ENCODE measurements at places on chromosomes 1 and 21. TPM values are rescaled to one million over a fixed set of nuclear protein-coding genes. Genes with fewer than 3 reads are reported as not detected.

DNA sequence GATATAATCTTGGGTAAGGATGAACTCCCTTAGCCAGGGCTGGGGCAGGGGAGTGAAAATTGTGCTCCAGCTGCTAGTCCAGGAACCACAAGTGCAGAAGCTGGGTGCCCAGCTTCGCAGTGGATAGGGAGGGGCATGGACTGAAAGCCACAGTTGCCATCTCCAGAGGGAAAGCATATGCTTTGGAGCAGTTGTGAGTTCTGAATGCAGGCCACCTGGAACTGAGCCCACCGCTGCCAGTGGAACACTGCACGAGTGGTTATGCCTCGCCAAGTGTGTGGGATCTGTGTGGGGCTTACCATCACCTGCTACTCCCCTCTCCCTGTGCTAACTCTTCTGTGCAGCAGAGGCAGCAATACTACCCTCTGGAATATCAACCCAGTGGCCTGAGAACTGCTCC is 158.4 kb upstream of the DPT start:
- DNase-seq = no peak

GRCh38 chr1:219086956-219087469 is 86.7 kb upstream of the LYPLAL1 start:
- no peak for DNase-seq

DNA sequence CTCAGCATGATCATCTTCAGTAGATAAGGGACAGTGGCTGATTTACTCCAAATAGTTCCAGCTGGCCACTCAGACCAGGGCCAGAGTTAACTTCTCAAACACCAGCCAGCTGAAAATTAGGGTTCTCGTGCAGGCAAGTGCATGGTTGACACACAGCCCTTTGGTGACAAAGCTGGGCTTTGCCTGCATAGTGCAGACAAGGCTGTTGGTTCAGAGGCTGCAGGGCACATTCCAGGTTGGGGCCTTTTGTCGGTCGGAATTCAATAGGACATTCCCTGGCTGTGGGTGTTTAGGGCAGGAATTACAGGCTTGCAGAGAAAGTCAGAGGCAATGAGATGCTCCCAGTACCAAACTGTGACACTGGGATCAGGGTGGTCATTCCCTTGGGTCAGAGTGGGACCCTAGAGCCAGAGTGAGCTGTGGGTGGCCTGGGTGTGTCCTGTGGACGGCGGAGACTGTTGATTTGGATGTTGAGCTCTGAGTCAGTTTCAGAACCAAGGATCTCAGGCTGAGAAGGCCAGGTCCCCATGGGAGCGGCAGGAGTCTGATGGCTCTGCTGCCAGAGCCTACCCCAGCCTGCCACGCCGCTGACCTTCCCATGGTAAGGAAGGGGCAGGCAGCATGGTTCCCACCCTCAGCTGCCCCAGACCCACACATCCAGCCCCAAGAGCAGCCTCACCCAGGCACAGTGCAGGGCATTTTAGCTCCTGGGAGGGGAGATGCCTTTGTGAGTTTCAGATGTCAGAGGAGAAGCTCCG is 56.2 kb downstream of the STUM start:
- peak; percentile 62 for DNase-seq

DNA sequence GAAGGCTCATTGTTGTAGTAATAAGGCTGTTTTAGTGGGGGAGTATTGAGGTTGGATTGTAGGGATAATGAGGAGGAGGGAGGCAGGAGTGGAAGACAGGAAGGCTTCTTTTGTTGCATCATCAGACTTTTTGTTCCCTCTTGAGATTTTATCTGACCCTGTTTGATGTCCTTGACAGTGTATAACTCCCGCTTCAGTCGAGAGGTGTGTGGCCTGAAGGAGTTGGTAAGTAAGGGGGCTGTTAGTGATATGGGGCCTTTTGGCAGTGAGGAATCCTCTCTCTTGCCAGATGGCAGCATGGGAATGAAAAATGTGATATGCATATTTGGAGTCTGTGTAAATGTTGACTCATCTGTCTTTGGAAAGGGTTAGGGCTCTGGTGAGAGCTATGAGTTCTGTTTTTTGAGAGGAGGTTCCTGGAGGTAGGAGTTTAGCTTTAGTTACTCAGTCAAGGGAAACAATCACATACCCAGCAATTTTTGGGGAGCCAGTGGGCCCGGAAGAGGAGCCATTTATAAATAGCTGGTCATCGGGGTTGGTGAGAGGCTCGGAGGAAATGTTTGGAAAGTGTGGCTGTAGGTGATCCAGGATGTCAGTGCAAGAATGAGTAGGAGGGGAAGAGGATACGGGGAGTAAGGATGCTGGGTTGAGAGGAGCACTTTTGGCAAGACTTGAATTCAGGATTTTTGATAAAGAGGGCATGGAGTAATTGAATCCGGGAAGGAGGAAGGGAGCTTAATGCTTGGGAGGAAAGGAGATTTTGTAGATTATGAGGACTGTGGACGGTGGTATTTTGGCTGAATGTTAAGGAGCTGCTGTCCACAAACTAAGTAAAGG is 136.7 kb upstream of the ETV3 start:
- DNase-seq = peak; percentile 94

Gene S100A12
- not detected for total RNA-seq

Gene KRTAP6-2
- not detected for total RNA-seq

- DNase-seq = no peak
These were observed 34.9 kb downstream of the SEC16B start for GRCh38 chr1:177934927-177935326.

Gene VCAM1
- total RNA-seq = 11.0 TPM

GRCh38 chr1:70503358-70503757 is 92.3 kb downstream of the CTH start:
- no peak for DNase-seq

DNA sequence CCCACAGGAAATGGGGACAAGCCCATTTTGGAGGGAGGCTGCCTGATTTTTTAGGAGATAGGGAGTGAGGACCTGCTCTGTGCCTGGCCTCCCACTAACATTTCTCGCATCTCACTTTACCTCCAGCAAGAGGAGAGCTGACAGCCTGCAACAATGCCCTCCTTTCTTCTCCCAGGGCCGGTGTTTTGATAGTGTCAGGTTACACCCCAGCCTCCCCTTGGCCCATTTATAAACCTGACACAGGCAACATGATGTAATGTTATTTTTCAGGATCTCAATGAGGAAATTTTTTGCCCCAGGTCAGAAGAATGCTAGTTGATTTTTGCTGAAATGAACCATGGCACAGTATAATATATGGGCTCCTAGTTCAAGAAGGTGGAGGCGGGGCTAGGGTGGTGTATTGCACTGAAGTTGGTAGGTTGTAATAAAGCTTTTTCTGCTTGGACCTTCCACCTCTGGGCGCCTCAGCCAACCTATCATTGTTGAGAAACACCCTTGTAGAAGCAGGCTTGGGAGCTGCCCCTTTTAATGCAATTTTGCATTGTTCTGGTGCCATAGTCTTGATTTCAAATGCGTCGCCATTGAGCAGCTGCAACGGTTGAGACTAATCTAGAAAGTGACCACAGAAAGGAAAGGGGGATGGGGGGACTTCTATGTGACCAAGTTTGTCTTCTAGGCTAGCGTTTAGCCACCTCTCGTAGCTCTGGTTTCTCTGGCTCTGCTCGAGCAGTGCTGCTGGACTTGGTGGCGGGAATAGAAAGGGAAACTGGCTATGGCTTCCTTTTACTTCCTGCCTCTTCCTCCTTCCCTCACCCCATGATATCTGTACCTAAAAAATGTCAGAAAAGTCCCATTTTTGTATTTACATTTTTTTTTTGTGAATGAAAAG is 53.0 kb downstream of the PBX1 start:
- peak; percentile 75 for DNase-seq

DNA sequence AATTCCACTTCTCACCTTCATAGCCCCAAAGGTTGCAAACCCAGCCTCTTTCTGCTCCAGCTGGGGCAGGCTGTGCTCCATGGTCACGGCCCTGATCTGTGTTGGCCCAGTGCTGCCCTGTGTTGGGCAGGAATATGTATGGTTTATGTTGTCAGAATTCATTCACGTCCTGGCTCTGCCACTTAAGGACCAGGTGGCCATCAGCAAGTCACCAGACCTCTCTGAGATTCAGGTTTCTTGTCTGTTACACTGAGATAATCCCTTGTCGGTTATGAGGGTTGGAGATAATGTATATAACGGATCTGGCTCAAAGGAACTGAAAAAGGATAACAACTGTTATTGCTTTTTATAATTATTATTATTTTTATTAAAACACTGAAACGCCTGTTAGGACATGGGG is 39.1 kb upstream of the SELENON start:
- DNase-seq = no peak

GRCh38 chr1:233304489-233305102 is 9.1 kb upstream of the PCNX2 start:
- DNase-seq = peak; percentile 30

- DNase-seq = no peak
These were observed 91.6 kb downstream of the PAX7 start for GRCh38 chr1:18722270-18722669.

DNA sequence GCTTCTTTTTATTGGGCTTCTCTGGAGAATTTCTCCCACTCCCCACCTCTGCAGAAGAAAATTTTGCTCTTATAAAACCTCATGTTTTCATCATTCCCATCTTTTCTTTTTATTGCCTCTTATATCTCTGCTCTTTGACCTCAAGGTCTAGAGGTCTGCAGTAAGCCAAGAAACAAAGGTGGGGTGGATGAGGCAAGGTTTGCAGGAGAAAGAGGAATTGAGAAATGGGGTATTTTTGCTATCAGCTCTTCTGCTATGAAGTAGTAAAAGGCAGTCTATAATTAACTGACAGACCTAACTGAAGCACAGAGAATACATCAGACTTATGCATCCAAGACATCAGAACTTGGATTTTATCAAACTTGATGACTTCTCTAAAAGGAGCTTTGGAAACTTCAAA is 22.9 kb downstream of the SYT11 start:
- DNase-seq = no peak

DNA sequence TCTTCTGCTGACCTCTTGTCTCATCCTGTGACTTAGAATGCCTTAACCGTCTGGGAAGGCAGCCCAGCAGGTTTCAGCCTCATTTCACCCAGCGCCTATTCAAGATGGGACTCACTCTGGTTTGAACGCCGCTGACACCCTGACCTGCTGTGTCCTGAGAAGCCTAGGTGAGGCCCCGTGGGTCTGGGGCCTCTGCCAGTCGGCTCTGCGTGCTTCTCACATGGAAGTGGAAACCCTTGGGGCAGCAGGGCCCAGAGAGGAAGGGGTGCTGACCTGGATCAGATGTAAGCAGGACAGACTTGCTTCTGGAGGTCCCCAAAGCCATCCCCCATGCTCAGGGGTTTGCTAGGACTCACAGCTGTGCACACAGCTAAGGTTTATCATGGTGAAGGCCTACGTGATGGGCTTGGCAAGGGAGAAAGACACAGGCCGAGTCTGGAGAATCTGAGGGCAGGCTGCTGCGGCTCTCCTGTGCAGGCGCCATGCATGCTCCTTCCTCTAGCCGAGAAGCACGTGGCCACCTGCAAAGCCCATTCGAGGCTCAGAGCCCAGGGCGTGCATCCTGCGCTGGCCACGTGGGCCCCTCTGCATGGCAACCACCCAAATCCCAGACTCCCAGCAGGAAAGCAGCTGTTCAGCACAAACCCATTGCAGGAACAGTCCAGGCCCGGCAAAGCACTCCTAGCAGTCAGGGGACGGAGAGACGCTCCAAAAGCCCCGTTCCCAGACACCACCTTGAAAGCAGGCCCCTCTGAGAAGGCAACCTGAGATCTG is 3.8 kb downstream of the TRPM2 start:
- no peak for DNase-seq

DNA sequence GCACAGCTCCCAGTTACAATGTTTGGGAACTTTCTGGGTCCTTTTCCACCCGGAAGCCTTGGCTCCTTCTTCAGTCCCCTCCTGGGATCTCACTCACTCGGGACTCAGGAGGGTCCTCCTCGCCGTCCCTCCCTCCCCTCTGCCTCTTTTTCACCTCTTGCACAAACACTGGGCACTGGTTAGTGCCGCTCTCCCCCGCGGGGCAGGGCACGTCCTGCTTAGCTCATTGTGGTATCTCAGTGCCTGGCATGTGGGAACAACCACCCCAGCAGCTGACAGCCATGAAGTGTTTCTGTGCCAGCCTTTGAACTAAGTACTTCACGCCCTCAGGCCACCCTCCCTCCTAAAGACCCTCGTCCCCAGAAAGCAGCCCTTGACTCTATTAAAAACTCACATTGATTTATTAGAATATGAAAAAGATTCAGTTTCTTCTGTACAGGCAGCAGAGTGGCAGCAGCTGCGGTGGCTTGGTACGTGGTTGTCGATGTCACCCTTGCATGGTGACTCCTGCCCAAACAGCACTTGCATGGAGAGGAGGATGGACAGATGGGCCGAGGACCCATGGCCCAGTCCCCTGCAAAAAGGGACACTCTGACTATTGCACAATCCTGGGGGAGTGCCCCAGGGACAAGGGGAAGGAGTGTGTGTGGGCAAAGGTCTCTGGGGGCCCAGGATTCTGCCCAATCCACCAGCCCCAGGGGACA is 56.3 kb downstream of the SLC9A1 start:
- DNase-seq = no peak

Gene FAAH
- total RNA-seq = 0.74 TPM
